Activated CD8-positive, alpha-beta memory T cell treated with anti-CD3 and anti-CD28 coated beads, Interleukin-2, amount 50 U/mL, for 48 hours (primary cell): ENCODE measurements at places on chromosomes 12 and 14.

- no peak for DNase-seq
Observed at GRCh38 chr12:131261906-131262305, 308.2 kb downstream of the ADGRD1 start.

DNA sequence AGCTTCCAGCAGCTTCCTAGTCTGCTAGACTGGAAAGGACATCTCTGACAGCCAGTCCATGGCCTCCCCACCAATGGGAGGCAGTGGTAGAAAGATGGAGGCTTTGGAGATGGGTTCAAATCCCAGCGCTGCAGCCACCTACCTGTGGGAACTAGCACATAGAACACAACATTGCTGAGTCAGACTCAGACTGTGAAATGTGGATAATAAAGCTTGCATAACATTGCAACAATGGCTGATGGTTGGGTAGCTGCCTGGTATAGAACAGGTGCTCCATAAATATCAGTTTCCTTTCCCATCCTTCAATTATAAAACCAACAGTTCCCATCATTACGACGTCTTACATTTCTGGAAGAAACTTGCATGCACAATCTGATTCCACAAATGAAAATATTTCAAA is 94.6 kb downstream of the SLC8A3 start:
- no peak for DNase-seq

DNA sequence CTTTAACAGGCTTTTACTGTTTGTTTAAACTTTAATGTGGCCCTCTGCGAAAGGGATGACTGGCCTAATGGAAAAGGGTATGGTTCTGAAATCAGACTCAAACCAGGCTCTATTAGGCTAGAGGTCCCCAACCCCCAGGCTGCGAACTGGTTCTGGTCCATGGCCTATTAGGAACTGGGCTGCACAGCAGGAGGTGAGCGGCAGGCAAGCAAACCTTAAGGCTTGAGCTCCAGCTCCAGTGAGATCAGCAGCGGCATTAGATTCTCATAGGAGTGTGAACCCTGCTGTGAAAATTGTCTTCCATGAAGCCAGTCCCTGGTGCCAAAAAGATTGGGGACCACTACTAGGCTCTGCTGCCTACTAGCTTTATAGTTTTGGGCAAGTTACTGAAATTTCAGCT is 11.1 kb downstream of the GALNT4 start:
- no peak for DNase-seq

DNA sequence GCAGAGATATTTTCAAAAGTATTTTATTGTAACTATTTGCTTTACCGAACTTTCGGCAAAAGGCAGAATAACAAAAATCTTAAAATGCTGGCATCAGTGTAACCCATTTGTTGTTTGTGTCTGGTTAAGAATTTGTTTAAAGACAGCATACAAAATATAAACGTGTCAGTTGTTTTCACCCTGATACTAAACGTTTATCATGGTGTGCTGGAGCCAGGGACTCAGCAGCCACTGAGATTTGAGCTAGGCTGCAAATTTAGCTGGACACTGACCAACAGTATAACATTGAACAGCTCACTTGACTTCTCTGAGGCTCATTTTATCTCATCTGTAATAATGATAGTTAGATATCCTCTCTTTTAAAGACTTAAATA is 183.7 kb downstream of the TMTC3 start:
- DNase-seq = no peak

GRCh38 chr14:58787592-58787991 is 149.8 kb downstream of the DACT1 start:
- DNase-seq = no peak

DNA sequence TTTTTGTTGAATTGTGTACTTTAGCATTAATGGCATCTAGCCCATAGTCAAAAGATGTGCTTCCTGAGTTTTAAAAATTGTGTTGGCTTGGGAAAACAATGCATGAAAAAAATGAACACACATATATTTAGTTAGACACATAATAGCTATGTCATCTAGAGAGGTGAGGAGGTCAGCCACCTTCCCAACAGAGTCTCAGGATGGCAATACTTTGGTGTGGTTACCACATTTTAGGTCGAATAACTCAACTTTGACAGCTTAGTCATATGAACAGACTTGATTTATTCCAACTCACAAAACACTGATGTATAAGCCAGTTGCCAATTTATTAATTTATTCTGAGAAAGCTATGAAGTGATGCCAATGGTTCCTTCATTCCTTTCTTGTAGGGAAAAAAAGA is 114.0 kb downstream of the ETNK1 start:
- DNase-seq = no peak

DNA sequence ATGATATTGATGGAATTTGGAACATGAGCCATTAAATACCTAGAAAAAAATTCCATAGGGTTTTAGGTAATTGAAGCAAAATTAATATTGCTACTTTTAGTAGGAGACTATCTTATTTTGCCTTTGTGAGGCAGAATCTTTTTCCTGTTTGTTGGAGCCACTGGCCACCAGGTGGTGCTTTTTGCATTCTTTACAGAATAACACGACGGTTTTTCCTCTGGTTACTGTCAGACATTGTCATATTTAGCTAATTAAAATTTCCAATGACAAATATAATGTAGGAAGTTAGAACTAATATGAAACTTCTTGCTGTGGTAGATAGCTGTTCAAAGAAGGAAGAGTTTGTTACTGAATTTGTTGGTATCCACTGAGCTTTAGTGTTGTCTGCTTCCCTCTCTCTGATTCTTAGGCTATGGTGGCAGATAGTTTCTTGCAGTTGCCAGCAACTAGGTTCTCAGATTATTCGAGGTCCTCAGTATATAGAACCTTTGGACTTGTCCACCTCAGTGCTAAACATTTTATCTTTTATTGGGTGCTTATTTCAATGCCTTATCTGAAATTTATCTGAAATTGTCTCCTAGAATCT is 25.7 kb downstream of the RAB21 start:
- DNase-seq = no peak

- no peak for DNase-seq
Observed at GRCh38 chr12:47473091-47473490, 232.7 kb downstream of the RPAP3 start.

DNA sequence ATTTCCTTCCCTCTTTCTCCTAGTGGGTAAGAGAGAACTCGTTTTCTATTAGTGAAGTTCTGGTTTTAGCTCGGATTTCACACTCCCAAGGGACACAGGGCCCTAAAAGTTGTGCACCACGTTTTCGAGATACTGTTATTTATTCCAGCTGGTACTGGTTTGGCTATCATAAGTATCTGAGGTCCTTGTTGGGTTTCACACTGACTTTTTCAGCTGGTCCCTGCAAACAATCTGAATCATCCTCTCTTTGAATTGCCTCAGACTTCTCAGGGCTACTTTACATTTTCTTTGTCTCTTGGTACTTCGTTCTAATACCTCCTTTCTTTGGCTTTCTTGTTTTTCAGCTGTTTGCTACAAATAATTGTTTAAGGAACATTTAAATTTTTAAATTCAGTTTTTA is 75.7 kb downstream of the SCN8A start:
- DNase-seq = no peak

DNA sequence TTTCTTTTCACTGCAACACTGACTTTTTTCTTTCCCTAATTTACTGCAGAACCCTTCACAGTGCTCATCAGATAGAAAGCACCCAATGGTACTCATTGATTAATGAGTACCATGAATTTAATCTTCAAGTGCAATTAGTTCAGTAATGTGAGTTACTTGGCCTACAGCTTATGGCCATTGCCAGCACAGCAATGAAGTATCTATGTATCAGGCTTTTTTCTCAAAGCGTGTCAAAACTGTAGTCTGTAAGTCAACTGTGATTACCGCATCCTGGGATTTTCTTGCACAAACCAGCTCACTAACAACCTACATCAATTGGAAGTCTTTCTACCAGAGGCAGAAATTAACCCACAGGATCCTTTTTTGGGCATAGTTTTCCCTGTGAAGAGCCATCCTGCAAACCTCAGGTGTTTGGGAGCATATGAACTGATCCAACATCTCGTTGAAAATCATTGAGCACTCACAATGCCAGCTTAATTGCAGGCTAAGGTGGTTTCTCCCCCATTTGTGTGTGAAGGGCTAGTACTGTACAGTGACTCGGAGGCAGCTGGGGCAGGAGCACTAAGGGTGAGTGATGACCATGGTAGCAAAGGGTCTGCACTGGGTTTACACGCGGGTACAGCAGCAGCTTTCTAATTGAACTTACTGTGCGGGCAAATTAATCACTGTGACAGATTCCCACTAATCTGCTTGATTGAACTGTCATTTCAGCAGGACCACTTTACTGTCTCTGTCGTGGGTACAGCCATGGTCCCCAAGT is 619.3 kb downstream of the SNAPC1 start:
- DNase-seq = no peak

DNA sequence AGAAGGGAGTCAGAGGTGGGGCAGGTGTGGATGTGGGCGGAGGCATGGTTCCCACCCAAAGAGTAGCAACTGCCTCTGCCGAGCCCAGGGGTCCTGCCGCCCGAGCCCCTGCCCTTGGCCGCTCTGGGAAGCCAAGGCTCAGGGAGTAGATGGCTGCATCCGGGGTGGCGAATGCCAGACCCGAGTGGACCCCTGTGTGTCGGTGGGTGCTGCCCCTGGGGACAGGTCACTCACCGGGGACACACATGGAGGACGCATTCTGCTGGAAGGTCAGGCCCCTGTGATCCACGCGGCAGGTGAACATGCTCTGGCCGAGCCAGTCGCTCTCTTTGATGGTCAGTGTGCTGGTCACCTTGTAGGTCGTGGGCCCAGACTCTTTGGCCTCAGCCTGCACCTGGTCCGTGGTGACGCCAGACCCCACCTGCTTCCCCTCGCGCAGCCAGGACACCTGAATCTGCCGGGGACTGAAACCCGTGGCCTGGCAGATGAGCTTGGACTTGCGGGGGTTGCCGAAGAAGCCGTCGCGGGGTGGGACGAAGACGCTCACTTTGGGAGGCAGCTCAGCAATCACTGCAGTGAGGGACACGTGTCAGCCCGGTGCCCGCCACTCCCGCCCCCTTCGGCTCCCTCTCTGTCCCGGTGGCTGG is 329.0 kb downstream of the TMEM121 start:
- DNase-seq = no peak

DNA sequence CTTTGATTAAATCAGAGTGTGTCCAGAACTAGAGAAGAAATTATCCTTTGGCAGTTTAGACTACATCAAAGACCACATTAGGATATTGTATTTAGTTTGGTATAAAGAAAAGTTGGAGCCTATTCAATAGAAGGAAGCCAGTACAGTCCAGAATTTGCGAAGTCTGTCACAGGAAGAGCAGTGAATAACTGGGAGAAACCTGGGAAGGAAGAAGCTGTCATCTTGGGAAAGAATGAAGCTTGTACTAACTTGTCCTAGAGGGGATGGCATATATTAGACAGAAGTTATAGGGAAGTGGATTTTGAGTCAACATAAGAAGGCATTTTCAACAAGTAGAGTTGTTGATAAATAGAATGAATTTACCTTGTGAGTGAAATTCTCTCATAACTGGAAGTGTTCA is 386.7 kb downstream of the LRIG3 start:
- DNase-seq = no peak

- no peak for DNase-seq
Observed at GRCh38 chr12:65792724-65793123, 31.6 kb upstream of the HMGA2 start.

DNA sequence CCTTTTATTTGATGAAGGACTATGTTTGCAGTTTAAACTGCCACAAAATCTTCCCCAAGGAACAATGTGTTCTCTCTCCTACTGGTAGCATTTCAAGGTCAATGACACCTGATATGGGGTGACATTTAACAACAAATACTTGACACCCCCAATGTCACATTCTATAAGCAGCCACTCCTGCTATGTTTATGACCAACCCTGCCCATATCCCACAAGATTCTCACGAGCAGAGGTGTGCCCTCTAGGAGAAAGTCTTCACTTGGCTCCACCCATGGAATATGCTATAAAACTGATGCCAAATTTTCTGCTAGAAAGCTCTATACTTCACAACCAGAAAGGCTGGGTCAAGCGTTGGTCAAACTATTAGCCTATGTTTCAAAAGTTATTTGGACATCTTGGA is 105.6 kb upstream of the ARID2 start:
- DNase-seq = no peak

GRCh38 chr14:82075566-82075965 is 541.9 kb upstream of the SEL1L start:
- DNase-seq = no peak

DNA sequence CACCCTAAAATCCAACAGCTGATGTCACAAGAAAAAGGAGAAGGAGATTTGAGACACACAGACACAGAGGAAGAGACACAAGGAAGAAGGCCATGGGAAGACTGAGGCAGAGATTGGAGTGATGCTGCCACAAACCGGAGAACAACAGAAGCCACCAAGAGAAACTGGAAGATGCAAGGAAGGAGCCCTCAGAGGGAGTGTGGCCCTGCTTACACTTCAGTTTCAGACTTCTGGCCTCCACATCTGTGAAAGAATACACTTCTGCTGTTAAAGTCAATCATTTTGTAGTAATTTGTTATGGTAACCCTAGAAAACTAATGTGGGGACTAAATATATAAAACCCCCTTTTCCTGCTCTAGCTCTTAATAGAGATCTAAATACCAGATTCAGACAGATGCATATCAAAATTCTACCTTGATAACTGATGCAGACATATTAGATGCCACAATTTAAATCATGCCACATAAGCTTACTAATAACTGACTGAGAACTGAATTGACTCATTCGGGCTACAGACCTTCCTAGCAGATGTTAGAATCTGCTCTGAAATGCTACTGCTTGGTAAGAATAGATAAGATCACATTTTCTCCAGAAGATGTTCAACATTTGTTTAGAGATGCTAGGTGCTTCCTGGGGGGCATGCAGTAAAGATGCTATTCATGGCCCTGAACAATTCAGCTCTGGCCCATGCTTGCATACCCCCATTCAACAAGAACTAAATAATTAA is 113.1 kb upstream of the CCND2 start:
- no peak for DNase-seq

DNA sequence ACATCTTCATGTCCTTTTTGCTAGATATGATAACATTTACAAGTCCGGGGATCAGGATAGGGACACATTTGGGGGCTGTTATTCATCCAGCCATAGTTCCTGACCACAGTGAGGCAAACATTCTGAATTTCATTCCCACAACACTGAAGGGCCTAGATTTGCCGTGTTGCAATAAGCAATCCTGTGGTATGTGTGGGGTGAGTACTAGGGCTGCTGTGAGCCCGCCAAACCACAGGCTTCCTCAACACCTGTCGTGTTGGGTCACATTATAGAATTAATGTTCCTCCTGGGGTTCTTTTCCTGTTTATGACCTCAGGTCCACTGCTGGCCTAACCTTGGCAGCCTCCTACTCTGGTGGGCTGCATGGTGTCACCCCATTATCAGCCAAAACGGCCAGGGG is 119.2 kb downstream of the TBC1D30 start:
- DNase-seq = no peak

DNA sequence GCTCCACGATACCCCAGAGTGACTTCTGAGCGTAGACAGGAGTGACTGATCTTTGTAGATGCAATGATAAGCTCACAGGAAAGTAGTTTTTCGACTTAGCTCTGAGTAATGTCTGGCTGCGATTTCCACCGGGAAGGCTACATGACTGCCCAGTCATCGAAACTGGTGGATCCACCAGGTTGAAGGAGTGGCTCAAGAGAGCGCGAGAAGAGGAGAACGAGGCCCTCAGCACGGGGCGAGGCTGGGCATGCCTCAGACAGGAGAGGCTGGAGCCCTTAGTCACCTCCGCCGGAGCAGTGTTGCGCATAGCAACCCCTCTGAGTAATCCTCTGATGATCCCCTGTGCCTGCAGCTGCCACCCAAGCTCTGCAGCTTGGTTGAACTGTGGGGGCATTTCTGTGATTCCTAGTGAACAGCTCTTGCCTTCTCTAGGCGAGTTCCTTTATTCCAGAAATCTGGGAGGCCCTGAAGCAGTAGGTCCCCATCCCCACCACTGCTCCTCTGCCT is 25.6 kb downstream of the ELK3 start:
- DNase-seq = peak; percentile 48
